CD8-positive, alpha-beta memory T cell (primary cell): ENCODE measurements at places on chromosomes 1 and 21. TPM values are rescaled to one million over a fixed set of nuclear protein-coding genes. Genes with fewer than 3 reads are reported as not detected.

GRCh38 chr1:55195521-55196233, 19.5 kb downstream of the USP24 start:
- no peak overlapping the region for H3K4me3 ChIP-seq
- DNase-seq, result no peak
- H3K36me3 ChIP-seq, result no peaks in the 10 kb centered on the region
- peaks cover 51% of the 10 kb centered on the region for H3K4me1 ChIP-seq
- H3K27me3 ChIP-seq, result no peaks in the 10 kb centered on the region

- no peak for DNase-seq
- H3K36me3 ChIP-seq, result no peaks in the 10 kb centered on the region
- no peak overlapping the region for H3K27ac ChIP-seq
- peaks cover 21% of the 10 kb centered on the region for H3K4me1 ChIP-seq
- no peak overlapping the region for H3K4me3 ChIP-seq
- H3K27me3 ChIP-seq, result no peaks in the 10 kb centered on the region
Measured at GRCh38 chr1:28981210-28981609, 66.8 kb downstream of the EPB41 start.

GRCh38 chr1:227175611-227176010, 142.7 kb downstream of the CDC42BPA start:
- H3K4me3 ChIP-seq, result no peak overlapping the region
- no peak for DNase-seq

GRCh38 chr1:179476484-179476883, 99.3 kb downstream of the NPHS2 start:
- no peak overlapping the region for H3K27ac ChIP-seq
- H3K27me3 ChIP-seq, result no peaks in the 10 kb centered on the region

GRCh38 chr1:54081306-54082270, 28.2 kb downstream of the TCEANC2 start:
- H3K4me3 ChIP-seq, result no peak overlapping the region
- no peaks in the 10 kb centered on the region for H3K36me3 ChIP-seq
- H3K4me1 ChIP-seq, result no peaks in the 10 kb centered on the region
- peak; percentile 33 for DNase-seq
- H3K27me3 ChIP-seq, result no peaks in the 10 kb centered on the region

- H3K36me3 ChIP-seq, result peaks cover 7% of the 10 kb centered on the region
- H3K4me3 ChIP-seq, result no peak overlapping the region
- no peak overlapping the region for H3K27ac ChIP-seq
- H3K4me1 ChIP-seq, result peaks cover 21% of the 10 kb centered on the region
Measured at GRCh38 chr1:179083533-179083932, 1.7 kb downstream of the TOR3A start.

DNA sequence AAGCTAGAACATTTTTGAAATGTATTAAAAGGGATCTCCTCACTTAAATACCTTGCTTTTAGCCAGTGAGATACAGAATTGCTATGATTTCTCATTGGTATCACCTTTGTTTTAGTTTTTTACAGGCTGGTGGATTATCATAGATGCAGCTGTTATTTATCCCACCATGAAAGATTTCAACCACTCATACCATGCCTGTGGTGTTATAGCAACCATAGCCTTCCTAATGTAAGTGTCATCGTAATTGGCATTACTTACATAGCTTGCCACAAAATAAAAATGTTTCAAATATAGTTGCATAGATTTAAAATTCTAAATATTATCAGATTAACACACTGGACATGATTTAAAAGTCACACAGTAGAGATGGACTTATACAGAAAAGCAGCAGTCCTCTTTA, 4.7 kb downstream of the TMEM50A start:
- H3K27me3 ChIP-seq, result no peaks in the 10 kb centered on the region
- H3K36me3 ChIP-seq, result peaks cover 23% of the 10 kb centered on the region
- peaks cover 21% of the 10 kb centered on the region for H3K4me1 ChIP-seq
- no peak overlapping the region for H3K4me3 ChIP-seq
- no peak overlapping the region for H3K27ac ChIP-seq

- no peak overlapping the region for H3K27ac ChIP-seq
- H3K4me3 ChIP-seq, result no peak overlapping the region
- no peaks in the 10 kb centered on the region for H3K4me1 ChIP-seq
- no peaks in the 10 kb centered on the region for H3K36me3 ChIP-seq
Measured at GRCh38 chr21:29342363-29342957, 43.7 kb downstream of the BACH1 start.

DNA sequence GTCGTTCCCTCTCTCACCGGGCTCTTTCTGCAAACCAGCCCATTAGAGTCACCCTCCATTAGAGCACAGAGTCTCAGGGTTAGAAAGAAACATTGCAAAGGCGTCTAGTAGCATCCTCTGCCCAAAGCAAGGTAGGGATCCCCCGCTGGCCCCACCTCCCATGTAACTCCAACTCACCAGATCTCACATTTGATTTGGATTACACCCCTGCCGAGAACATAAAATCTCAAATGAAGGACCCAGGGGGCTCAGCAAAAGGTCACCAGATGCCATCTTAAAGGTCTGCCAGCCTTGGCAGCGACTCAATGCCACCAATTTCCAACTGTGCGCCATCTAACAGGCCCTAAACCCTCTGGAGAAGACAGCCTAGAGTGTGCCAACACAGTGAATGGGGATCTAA, 14.1 kb downstream of the C1orf87 start:
- H3K4me1 ChIP-seq, result no peaks in the 10 kb centered on the region
- H3K4me3 ChIP-seq, result no peak overlapping the region
- H3K27ac ChIP-seq, result no peak overlapping the region
- DNase-seq, result no peak

Gene MYOM3
- total RNA-seq, result not detected

Gene CLDN17
- not detected for total RNA-seq
